ELR (cell line): ENCODE measurements at places on chromosomes 5 and 9.
A peak's percentile ranks its signal among the peaks of the same experiment; 100 is the strongest.

GRCh38 chr5:65823845-65824445 lies 101.9 kb downstream of the NLN start:
- no peak for DNase-seq

DNA sequence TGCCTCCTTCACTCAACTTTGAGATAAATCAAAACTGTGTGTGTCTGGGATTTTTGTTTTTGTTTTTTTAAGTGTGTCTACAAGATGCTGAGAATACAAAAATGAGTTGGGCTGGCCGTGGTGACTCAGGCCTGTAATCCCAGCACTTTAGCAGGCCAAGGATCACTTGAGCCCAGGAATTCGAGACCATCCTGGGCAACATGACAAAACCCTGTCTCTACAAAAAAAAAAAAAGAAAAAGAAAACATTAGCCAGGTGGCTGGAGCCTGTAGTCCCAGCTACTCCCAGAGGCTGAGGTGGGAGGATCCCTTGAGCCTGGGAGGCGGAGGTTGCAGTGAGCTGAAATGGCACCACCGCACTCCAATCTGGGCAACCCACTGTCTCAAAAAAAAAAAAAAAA lies 21.0 kb downstream of the HNRNPK start:
- peak; percentile 58 for DNase-seq

DNA sequence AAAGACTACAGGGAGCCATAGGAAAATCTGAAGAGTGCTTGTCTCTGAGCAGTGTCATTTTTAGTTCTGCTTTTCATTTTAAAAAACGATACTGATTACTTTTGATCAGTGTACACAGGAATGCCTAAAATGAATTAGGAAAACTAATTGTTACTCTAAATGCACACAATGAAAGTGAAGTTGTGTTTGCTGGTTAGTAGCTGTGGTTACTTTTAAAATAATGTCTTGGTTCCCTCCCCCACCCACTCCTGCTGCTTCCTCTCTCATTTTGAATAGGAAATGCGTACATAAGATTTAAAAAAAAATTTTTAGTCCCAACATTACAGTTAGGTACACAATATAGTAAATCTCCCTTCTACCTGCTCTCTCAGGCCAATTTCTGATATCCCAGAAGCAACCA lies 47.5 kb upstream of the PLPP1 start:
- DNase-seq = no peak

DNA sequence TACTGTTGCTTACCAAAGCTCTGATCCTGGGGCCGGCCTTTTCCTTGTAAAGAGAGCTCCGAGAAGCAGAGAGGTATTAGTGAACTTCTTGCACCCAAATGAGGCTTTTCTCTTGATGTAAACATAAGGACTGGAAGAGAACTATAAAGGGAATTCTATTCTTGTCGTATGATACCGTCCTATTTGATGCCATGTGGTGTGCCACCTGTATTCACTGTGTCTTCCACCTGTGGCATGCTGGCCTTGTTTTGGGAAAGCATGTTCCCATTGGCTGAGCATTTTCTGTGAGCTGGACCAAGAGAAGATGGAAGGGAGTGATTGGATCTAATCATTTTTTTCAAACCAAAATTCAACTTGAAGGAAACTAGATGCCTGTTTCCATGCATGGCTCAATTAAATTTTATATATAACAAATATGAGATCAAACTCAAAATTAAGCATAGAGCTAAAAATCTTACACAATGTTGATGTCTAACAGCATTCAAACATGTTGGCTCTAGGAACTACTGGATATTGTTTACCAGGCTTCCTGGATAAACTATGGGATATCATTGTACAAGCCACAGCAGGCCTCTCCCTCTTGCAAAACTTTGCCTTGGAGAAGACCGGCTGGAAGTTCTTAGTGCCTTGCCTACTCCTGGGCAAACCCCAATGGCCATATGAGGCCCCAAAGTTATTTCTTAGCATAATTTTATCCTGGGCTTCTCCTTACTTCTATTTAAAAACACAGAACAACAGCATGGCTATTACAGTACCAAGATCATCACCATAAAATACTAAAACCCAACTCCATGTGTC lies 115.3 kb downstream of the TSSK1B start:
- DNase-seq = no peak

DNA sequence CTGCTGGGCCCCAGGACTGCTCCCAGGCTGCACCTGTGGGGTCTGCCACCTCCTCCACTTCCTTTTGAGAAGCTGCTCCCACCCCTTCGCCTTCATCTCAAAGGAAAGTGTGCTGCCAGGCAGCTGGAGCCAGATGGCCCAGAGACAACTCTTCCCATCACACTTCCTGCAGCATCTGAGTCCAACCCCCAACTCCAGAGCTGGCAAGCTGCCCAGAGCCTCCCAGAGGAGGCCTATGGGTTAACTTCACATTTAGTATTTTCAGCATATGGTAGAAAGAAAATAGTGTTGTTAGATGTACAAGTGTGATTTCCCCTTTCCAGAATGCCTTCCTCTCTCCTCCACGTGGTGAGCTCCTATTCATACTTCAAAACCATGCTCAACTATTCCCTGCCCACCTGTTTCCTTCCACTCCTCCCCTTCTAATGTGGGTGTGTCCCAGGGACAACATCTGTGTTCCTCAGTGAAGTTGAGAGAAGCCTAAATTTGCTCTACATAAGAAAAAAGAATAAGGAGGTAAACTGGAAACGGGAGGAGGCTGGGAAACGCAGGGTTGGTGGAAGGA lies 38.6 kb upstream of the KCNMB1 start:
- no peak for DNase-seq

DNA sequence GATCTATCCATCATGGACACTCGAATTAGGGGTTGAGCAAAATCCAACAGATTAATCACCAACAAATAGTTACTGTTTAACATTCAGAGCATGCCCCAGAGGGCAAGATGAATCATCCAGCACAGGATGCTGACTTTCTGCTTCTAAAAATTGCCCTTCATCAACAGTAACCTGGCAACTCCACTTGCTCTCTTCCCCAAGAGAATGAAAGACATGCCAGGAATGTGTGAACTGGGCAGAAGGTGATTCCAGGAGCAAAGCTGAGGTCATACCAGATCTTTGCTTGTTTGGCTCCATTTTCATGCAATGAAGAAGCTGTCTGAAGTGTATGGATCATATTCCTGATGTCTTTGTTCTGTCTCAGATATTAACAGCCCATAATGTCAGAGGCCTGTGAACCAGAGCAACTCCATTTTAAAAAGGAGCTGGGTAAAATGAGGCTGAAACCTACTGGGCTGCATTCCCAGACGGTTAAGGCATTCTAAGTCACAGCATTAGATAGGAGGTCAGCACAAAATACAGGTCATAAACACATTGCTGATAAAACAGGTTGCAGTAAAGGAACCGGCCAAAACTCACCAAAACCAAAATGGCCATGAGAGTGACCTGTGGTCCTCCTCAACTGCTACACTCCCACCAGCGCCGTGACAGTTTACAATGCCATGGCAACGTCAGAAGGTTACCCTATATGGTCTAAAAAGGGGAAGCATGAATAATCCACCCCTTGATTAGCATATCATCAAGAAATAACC lies 2.5 kb upstream of the ZNF367 start:
- DNase-seq = peak; percentile 98

- no peak for DNase-seq
Measured at GRCh38 chr9:14316602-14317300, 2.8 kb upstream of the NFIB start.

DNA sequence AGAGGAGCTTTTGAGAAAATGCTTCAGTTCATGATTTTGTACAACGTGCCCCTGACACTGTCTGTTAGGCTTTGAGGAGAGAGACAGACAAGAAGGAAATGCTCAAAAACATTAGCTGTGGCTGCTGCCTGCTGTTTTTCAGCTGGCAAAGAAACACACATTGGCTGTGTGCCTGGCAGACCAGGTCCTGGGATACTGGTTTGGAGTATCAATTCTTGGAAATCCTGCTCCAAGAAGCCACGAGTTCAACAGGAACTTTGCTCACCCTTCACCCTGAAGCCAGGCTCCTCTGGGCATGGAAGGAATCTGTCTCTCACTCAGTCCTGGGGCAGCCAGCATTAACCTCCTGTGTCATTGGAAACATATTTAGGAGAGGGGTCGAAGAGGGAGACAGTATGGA lies 245.5 kb downstream of the AUH start:
- no peak for DNase-seq

- peak; percentile 14 for DNase-seq
Measured at GRCh38 chr5:132662925-132663770, 5.2 kb downstream of the IL13 start.

DNA sequence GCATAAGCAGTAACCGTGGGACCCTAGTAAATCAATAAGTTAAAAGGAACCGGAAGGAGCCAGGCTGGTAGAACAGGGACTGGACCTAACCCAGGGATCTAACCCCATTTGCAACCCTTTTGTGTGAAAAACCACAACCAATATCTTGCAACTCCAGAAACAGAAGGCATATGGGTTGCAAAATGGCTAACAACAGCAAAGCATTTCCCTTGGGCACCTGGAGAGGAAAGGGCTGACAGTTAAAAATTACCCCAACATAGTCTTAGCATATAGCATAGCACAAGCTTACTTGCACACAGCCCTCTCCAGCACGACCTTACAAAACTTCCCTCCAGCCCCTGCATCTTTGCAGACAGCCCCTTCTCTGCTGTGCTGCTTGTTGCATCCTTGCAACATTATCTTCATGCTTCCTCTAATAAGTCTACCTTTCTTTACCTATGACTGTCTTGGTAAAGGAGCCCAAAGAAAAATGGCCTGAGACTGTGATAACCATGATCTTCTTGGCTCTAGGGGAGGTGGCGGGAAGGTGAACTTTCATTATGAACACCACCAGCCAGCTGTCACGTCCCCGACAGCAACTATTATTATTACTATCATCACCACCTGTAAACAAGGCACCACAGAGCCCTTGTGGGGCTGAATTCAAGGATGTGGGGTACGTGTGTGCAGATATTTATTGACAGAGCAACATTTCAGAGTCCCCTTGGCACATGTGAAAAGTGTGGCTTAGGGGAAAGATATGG lies 49.8 kb downstream of the PRRC1 start:
- DNase-seq = no peak

DNA sequence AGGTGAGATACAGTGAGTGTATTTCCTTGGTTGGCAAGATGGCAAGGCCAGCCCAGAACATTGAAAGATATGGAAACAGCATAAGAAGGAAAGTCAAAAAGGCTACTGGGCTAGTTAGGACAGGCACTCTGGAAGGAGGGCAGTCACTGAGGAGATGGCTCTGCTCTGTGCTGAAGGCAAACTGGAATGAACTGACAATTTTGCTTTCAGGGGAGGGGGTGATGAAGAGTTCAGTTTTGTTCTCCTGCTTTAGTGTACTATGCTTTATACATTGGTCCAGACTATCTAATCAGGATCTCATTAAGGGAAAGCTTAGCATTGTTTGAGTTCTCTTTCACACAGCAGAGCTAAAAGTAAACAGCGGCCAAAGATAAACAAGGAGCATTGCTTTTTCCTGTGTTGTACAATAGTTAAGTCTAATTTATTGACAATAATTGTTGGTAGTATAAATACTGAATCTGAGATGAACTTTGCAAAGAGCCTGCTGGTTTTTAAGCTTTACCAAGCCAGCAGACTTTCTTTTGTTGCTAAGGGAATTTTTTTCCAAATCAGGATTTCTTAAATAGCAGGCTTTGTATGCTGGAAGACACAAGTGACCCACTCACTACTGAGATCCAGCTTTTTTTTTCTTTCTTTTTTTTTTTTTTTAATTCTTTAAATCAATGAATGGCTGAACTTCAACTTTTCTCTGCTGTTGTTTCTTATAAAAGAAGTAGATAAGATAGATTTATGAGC lies 355.5 kb downstream of the ARRDC3 start:
- no peak for DNase-seq

- DNase-seq = peak; percentile 34
Measured at GRCh38 chr9:129242971-129243561, 65.0 kb upstream of the IER5L start.

- no peak for DNase-seq
Measured at GRCh38 chr9:114777821-114778609, 27.8 kb downstream of the TNFSF15 start.

GRCh38 chr5:132000677-132001453 lies 10.6 kb downstream of the ACSL6 start:
- DNase-seq = no peak

DNA sequence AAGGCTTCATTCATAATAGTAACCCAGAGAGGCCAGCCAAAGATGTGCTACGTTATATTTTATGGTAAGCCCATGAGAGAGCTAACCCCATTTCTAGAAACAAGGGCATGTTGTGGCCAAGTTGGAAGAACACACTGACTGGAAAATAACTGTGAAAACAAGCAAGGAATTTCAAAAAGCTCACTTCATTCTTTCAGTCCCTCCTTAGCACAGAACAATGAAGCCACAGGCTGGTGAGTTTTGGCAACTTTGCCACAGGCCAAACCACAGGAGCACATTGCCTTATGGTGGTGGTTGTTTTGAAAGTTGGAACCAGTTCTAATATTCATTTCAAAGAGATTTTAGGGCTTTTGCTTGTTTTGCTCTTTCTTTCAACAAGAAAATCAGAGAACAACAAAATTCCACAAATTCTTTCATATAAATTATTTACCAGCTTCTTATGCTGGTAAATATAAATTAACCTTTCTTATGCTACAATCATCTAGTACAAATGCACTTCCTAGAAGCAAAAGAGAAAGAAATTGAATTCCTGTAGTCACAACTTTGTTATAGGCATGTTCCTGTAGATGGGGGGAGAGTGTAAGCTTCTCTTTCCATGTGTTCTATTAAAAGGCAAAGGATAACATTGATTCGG lies 225.4 kb upstream of the RFX3 start:
- DNase-seq = no peak

GRCh38 chr5:119055294-119055693 lies 15.6 kb upstream of the DMXL1 start:
- DNase-seq = no peak

- DNase-seq = peak; percentile 65
Measured at GRCh38 chr5:145806923-145807322, 28.2 kb downstream of the PRELID2 start.

DNA sequence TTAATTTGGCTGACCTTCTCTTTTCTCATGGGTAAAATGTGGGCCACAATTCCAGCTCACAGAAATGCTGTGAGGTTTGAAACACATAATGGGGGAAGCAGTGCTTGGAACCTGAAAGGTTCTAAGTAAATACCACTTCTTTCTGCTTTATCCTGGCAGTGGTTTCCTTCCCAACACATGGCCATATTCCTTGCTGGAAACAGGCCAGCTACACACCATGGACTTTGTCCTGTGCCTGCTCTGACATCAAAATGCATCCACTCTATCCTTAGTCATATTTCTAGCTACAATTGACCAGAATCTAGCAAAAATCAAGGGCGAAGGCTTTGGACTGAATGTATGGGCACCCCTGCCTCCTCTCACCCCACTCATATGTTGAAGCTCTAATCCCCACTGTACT lies 93.1 kb upstream of the TRPC7 start:
- no peak for DNase-seq

DNA sequence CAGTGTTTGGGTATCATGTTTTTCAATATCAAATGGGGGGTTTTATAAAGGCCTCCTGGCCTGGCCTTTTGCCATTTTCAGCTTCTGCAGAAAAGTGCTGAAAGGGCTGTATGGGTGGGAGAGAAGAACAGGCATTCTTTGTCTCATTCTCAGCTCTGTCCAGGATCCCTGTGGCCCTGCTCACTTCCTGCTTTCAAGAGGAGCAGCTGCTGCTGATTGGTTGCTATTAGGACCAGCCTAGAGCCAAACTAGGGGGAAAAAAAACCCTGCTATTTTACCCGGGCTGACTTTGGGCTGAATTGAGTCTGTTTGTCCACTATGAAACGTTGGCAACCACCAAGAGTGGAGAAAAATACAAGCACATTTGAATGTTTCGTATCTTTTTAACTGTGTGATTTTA lies 117.1 kb downstream of the CMYA5 start:
- peak; percentile 6 for DNase-seq
